ENCODE measurements at places on chromosomes 6 and 20.

DNA sequence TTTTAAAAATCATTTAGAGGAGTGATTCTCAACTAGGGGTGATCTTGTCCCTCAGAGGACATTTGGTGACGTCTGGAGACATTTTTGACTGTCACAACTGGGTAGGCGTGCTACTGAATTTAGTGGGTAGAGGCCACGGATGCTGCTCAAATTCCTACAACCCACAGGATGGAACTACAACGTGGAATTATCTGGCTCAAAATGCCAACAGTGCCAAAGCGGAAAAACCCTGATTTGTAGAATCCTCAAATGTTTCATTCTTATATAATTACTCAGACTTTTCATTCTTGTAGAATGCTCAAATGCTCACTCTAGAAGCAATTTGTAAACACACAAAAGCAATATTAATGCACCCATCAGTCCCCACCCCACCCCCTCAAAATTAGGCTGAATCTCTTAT is 229.8 kb downstream of the ZMYND8 start:
- DNase-seq, result no peak

GRCh38 chr6:161804838-161805237 is 531.0 kb upstream of the AGPAT4 start:
- DNase-seq, result no peak

DNA sequence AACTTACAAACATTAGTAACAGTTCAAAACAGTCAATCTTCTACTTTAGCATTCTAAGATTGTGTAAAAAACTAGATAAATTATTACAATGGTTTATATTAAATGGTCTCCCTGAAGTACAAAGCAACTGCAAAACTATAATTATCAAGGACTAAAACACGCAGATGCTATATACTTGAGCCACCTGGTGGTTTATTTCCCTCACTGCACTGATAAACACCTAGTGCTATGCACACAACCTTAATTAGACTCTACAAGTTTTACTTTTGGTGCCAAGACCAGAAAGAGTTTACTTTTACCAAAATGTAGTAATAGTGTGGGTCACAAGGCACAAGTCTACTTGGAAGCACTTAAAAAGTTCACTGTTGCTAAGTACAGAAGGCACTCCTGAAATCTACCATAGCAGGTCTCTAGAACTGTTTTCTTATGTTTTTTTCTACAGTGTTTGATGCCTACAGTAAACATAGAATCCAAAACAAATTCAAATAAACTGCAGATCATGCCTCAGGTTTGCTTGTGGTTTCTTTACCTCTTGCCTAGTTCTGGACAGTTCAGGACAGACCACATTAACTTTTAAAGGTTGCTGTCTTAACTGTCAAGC is 49.2 kb downstream of the GMDS start:
- peak; percentile 25 for DNase-seq

- no peak for DNase-seq
Measured at GRCh38 chr20:37764333-37764935, 70.6 kb downstream of the CTNNBL1 start.

DNA sequence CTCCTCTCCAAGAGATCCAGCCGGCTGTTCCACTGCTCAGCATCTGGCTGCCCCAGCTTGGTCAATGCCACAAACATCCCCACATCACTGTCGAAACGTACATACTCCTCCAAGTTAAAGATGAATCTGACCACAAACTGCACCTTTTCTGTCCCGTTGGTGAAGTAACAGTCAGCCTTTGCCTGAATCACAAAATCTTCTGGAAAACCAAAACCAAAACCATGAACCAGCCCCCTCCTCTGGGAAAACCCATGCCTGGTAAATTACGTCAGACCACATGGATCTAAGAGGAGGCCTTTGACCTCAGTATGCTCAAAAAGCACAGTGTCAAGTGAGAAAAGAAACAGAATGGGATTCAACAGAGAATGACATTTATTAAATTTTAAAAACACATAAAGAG is 1.7 kb downstream of the HLA-DOB start:
- no peak for DNase-seq

DNA sequence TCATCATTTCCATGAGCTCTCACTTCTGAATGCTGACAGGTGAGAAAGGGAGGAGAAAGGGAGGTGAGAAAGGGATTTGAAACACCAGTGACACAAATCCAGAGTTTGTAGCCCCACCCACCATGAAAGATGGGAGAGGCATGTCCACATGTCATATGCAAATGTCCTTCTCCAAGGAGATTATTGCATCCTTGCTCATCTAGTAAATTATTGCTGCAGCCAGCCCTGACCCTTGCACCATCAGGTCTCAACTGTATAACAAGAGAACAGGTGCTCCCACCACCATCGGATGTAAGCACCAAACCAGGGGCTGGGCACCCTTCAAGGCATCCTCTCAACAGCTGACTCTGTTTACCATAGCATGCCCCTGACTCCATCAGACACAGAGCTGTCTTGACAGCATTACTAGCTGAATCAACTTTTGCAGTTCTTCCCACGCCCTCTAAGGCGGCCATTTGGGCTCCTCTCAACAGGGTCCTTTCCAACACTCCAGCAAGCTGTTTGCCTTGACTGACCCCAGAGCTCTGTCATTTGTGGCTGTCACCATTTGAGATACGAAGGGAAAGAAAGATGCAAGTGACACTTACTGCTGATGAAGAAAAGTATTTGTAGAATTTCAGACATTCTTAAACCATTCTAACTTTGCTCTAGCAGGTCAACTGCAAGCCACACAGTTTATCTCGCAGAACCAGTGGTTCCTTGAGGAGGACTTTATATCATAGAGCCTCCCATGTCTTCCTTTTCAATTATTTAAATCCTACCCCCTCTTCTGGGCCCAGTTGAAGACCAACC is 14.2 kb downstream of the GFOD1 start:
- no peak for DNase-seq

GRCh38 chr6:123380257-123380656 is 256.5 kb downstream of the TRDN start:
- DNase-seq, result no peak

DNA sequence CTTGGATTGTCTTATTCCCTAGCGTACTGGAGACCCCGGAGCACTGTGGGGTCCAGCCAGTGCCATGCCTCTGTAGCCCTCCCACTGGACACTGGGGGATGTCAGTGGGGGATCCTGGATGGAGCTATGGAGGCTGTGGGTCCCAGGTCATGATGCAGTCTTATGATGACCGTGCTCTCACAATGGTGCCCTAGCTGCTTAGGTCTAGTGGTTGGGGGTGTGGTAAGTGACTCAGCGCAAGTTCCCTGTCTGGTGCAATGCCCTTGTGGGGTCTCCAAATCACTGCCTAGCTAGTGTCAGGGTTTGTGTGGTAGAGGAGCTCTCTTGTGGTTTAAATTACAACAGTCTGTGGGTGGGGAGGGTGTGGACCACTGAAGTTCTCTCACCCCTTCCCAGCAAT is 135.4 kb downstream of the CDC5L start:
- no peak for DNase-seq

- DNase-seq, result no peak
Measured at GRCh38 chr6:159418997-159419396, 249.8 kb downstream of the FNDC1 start.

DNA sequence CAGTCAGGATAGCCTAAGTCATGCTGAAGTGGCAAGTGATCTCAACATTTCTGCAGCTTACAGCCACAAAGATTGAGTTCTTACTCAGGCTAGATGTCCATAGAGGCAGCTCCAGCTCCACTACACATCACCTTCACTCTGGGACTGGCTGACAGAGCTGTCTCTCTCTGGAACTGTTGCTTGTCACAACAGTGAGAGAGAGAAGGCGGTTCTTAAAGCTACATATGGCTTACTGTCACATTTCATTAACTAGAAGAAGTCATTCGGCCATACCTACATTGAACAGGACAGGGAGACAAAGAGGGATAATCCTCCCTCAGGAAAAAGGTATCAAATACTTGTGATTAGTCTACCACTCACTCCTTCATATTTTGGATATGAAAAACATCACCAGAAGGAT is 914.9 kb upstream of the FLRT3 start:
- DNase-seq, result no peak

DNA sequence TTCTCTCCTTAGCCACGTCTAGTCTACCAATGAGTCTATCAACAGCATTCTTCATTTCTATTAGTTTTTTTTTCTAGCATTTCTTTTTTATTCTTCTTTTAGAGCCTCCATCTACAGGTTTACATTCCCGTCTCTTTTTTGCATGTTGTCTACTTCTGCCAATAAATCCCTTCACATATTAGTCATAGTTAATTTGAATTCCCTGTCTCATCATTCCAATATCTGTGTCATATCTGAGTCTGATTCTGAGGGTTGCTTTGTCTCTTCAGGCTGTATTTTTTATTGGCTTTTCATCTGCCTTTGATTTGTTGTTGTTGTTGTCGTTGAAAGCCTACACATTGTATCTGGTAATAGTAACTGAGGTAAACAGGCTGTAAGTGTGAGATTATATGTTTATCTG is 104.6 kb downstream of the HMGCLL1 start:
- DNase-seq, result no peak

- no peak for DNase-seq
Measured at GRCh38 chr20:1401451-1401907, 8.6 kb upstream of the FKBP1A start.

DNA sequence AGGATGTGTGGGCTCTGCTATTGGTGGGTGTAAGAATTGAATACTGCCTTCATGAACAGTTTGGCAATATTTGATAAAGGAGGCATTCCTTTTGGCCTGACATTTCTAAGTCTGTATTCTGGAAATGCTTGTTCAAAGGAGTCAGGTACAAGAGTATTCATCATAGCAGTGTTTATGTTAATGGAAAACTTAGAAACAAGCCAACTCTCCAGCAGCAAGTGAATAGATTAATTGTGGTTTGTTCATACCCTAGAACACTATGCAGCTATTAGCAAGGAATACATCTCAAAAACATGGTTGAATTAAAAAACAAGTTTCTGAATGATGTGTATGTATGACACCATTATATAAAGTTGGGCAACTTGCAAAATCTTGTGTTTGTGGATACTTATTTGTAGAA is 195.8 kb downstream of the ZFAND3 start:
- DNase-seq, result no peak

GRCh38 chr6:147126618-147127022 is 77.6 kb upstream of the STXBP5 start:
- DNase-seq, result no peak

DNA sequence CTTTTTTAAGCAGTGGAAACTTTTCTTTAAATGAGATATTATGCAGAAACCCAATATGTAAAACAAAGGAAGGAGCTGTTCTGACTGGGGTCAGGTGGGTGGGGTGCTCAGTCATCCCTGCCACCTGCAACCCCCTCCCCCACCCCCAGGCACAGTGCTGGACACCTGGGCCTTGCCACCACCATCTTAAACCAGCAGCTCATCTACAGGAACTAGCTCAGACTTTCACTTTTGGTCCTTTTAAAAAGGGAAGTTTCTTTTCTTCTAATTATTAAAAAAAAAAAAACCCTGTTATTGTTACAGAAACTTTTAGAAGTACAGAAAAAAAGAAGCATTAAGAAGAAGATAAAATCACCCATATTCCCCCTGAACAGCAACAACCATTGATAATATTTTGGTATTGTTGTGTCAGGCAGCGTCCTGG is 37.1 kb downstream of the PPP1R16B start:
- peak; percentile 87 for DNase-seq

- DNase-seq, result no peak
Measured at GRCh38 chr6:140779991-140780596, 1352.6 kb upstream of the GJE1 start.

GRCh38 chr6:142898927-142899895 is 45.8 kb downstream of the HIVEP2 start:
- DNase-seq, result no peak

DNA sequence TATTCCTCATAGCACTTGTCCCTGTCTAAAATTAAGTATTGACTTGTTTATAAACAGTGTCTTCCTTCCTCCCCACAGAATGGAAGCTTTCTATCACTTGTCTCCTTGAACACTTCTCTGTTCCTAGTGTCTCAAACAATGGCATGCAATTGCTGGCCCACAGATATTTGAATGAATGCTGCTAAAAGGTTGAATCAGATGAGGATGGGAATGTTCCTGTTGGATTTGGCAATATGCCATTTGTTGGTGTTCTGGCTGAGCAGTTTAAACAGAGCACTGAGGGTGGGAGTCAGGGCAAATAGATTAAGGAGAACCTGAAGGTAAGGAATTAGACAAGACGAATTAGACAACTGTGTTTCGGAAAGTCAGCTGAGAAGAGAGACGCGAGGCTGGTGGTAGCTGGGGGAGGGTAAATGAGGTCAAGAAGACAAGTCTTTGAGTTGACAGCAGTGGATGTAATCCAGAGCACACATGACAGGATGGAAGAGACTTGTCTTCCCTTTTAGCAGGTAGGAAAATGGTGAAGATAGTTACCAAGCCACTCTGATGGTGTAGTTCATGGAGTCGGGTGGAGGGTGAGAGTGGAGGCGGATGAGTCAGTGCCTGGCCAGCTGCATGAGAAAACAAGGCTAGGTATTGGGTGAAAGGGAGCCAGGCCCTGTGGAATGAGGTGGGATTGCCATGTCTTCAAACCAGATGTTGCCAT is 58.3 kb upstream of the GNRH2 start:
- peak; percentile 71 for DNase-seq

DNA sequence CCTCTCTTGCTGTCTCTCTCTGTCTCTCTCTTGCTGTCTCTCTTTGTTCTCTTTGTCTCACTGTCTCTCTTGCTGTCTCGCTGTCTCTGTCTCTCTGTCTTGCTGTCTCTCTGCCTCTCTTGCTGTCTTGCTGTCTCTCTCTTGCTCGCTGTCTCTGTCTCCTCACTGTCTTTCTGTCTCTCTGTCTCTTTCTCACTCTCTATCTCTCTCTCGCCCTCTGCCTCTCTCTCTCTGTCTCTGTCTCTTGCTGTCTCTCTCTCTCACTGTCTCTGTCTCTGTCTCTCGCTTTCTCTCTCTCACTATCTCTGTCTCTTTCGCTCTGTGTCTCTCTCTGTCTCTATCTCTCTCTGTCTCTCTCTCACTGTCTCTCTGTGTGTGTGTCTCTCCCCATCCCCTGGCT is 92.9 kb upstream of the MC3R start:
- no peak for DNase-seq
